ENCODE measurements at places on chromosomes 3 and 15.

DNA sequence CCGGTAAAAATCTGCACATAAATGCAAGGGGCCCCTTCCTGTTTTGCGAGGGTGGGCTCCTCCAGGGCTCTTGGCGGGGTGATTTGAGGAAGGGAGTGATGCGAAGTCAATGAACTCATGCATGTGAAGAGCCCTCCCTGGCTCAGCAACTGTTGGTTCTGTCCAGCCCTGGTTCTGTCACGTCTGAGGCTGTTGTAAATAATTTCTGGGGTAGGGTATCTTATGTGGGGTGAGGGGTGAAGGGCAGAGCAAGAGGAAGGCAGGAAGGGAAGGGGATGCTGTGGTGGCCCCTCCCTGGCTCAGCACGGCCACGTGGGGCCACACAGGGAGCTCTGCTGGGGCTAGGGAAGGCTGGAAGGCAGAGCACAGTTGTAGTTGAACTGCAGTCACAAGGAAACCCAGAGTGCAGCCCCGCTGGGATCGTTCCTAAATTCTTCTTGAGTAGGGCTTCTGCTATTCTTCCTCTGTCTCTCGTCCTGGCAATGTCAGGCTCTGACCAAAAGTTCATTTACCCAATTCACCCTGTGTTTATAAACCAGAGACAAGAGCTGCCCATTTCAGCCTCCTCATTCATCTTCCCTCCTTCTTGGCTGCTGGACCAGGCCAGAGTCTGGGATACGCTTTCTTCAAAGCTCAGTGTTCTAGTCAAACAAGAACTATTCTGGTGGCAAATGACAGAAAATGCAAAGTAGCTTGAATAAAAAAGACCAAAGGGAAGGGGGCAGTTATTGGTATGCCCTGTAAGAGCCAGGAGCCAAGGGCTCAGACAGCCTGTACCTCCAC is 14.8 kb upstream of the TOPBP1 start:
- no peak for DNase-seq

DNA sequence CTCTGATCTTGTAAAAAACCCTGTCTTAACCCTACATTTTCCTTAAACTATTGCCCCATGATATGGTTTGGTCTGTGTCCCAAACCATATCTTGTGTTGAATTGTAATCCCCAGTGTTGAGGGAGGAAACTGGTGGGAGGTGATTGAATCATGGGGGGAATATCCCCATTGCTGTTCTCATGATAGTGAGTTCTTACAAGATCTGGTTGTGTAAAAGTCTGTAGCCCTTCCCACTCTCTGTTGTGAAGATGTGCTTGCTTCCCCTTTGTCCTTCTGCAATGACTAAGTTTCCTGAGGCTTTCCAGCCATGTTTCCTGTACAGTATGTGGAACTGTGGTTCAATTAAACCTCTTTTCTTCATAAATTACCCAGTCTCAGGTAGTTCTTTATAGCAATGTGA is 881.4 kb downstream of the DIPK2A start:
- no peak for DNase-seq

GRCh38 chr3:190677001-190677400 is 163.1 kb downstream of the IL1RAP start:
- no peak for DNase-seq

DNA sequence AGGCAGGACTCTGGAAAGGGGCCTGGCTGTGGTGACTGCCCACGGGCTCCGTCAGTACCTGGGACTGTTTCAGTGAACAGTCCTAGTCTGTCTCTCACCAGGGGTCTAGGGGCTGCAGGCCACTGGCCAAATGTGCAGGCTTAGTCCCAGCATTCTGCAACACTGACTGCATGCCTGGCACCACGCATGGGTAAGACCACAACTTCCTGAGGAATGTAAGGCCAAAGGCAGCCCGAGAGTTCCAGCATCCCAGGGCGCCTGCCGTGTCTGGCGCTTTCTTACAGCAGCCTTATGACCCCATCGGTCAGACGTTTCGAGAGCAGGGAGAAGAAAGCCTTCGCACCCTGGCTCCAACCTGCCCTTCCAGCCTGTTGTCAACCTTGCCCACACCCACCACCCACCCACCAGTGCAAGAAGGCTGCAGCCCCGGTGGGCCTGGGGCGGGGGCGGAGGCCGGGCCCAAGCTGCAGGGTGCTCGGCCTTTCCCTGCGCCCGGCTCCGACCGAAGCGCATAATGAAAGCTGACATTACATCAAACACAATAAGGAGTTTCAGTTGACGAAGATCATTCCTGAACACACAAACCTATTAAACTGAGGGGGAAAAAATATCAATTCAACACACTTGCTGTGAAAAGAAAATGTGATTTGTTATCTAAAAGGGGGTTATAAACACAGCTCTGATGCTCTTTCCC is 29.5 kb upstream of the TMEM115 start:
- no peak for DNase-seq

GRCh38 chr15:53759411-53759931 is at the start of gene WDR72:
Gene WDR72, minus strand, starts transcription at chr15:53759663. Its CDS starts 26,514 bp downstream, at chr15:53733149.
- DNase-seq = no peak

- no peak for DNase-seq
Measured at GRCh38 chr3:101193957-101194356, 126.4 kb downstream of the IMPG2 start.

GRCh38 chr3:15458212-15458780 is 30.9 kb downstream of the EAF1 start:
- DNase-seq = no peak

GRCh38 chr3:177345049-177345972 is 148.0 kb upstream of the TBL1XR1 start:
- DNase-seq = peak; percentile 13

DNA sequence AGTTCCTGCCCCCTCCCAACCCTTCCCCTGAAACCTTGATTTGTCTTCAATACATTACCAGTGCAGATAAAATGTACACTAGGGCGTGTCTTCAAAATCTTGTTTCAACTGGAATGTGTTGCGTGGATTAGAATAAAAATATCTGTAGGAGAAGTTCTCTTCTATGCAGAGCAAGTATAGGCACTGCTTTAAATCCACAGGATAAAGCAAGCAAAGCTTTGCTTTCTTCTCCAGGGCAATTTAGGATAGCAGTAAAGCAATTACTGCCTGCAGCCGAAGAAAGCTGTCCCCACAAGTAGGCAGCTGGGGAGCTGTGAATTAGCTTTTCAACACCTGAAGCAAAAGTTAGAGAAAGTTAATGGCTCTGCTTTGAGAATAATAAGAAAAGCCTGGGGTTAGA is 329.7 kb upstream of the KCNMB2 start:
- no peak for DNase-seq

DNA sequence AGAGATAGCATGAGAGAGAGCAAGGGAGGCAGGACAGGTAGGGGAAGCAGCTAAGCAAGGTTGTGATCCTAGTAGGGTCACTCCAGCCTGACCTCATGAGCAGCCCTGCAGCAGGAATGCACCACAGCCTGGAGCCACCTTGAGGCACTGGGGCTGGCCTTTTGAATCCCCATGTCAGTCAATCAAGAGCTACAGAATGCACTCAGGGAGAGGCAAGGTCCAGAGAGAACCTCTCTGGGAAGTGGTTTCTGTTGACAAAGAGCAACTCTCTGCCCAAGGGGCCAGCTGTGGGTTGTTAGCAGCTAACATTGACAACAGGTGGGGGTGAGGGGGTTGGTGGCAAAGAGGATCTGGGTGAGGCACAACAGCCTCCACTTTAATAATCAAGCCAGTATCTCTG is 54.6 kb downstream of the TRANK1 start:
- no peak for DNase-seq

GRCh38 chr15:22887157-22887951 is 48.9 kb downstream of the NIPA2 start:
- DNase-seq = no peak

DNA sequence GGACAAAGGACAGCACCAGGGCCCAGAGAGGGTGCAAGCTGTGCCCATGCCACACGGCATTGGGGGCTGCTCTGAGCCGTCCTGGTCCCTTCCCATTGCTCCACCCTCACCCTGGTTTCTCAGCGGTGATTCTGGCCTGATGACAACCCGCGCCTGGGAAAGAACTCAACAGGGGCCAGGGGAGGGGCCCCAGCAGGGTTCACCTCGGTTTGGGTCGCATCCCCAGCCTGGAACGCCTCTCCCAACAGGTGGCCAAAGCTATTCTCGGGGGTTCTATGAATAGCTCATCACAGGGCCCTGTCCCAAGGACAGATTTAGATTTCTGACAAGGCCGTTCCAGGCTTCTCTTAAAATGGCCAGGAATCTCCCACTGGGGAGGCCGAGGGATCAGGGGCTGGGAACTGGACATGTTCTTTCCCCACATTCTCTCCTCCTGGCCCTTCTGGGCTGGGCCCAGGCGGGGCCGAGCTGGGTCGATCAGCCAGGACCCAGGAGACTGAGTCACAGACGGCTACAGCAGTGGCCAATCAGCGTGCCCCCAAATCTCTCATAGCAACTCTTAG is 17.9 kb downstream of the GRIP2 start:
- DNase-seq = no peak

GRCh38 chr15:33094336-33094735 is 100.2 kb downstream of the FMN1 start:
- no peak for DNase-seq

DNA sequence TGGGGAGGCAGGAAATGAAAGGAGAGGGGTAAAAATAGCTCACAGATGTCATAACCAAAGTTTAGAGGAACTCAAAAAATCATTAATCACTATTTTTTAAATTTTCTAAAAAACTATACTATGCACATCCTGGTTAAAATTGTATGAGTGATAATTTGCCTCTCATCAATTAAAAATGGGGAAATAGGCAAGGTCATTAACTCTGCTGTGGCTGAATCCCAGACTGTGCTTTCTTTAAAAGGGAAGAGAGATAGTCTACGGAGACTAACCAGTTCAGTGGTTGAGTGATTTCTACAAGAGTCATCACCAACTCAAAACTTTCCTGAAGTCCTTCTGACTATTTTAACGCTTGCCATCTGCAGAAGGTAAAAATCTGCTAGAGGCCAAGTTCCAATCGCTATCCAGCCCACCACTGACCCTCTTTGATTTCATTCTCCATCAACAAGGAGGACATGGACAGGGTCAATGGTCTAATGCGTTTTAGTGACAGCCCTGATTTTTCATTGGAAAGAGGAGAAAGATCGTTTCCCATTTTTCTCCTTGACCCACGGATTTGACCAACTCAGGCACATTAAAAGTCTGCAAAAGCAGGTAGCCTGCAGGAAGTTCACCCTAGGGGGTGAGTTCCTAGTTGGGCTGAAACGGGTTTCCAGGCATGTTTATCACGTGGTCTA is 850 bp downstream of the SUCLG2 start:
- DNase-seq = no peak

DNA sequence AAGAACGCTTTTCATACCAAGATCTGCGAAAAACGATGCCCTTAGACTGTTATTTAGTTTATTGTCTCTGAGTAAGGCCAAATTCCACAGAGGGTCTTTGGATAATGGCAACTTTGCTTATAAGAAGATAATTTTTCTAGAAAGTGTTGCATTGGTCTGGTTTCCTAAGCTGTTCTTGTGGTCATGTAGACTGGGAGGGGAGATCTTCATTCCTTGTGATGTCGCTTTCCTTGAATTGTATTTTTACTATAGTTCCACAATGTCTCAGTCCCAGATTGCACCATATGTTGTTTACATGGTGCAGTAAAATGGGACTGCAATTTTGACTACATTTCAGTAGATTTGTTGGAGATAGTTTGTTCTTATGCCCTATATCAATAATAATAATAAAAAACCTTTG is 28.8 kb upstream of the ST3GAL6 start:
- DNase-seq = no peak

DNA sequence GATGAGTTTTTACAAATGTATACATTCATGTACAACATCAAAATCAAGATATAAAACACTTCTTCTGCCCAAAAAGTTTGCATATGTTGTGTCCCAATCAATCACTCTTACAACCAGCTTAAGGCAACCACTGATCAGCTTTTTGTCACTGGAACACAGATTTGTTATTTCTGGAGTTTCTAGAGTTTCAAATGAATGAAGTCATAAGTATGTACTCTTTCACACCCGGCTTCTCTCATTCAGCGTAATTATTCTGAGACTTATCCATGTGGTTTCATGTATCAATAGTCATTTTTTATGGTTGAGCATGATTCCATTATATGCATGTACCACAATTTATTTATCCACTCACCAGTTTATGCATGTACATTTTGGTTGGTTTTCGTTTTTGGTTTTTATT is 53.0 kb upstream of the CORO2B start:
- no peak for DNase-seq
